Effector memory CD8-positive, alpha-beta T cell (primary cell): ENCODE measurements at places on chromosomes 12 and 14.

DNA sequence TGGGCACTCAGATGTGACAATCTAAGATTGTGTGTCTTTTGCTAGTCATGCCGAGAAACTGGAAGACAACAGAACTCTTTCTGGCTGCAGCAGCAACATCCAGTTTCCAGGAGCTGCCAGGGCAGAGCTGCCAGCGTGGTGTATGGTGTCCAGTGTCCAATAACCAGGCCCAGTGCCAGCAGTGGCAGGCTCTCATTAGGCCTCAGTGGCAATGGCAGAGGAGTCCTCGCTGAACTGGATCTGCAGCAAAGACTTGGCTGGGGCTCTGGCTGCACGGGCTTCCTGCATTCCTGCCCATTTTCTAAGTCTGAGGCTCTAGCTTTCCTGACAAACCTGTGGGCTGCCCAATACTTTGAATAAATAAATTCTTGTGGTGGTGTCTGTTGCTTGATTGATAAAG lies 26.2 kb upstream of the PPM1A start:
- DNase-seq: no peak

- DNase-seq: no peak
Observed at GRCh38 chr12:53974084-53975063, at the start of gene HOTAIR. Gene HOTAIR, minus strand, starts transcription at chr12:53974954.

GRCh38 chr14:36661506-36662257 lies at the start of gene PAX9:
Gene PAX9, plus strand, starts transcription at chr14:36661860. Its CDS starts 230 bp downstream, at chr14:36662090.
- DNase-seq: no peak

- no peak for DNase-seq
Observed at GRCh38 chr14:56271970-56272369, 153.8 kb downstream of the PELI2 start.

GRCh38 chr12:15726027-15726877 lies 62.9 kb downstream of the EPS8 start:
- no peak for DNase-seq

DNA sequence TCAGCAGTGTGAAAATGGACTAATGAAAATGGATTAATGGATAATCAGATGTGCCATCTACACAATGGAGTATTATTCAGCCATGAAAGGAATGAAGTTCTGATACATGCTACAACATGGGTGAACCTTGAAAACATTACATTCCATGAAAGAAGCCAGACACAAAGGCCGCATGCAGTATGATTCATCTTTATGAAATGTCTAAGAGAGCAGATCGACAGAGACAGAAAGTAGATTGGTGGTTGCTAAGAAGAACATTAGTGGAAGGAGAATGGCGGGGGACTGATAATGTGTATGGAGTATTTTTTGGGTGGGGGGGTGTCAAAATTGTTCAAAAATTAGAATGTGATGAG lies 47.3 kb downstream of the PRKAB1 start:
- no peak for DNase-seq

GRCh38 chr12:68800294-68800693 lies 7.7 kb upstream of the MDM2 start:
- no peak for DNase-seq

GRCh38 chr12:10563966-10564365 lies 49.4 kb downstream of the MAGOHB start:
- no peak for DNase-seq

GRCh38 chr12:24724814-24725213 lies 224.1 kb downstream of the BCAT1 start:
- DNase-seq: no peak

- DNase-seq: no peak
Observed at GRCh38 chr14:50778721-50779483, 52.1 kb downstream of the NIN start.

DNA sequence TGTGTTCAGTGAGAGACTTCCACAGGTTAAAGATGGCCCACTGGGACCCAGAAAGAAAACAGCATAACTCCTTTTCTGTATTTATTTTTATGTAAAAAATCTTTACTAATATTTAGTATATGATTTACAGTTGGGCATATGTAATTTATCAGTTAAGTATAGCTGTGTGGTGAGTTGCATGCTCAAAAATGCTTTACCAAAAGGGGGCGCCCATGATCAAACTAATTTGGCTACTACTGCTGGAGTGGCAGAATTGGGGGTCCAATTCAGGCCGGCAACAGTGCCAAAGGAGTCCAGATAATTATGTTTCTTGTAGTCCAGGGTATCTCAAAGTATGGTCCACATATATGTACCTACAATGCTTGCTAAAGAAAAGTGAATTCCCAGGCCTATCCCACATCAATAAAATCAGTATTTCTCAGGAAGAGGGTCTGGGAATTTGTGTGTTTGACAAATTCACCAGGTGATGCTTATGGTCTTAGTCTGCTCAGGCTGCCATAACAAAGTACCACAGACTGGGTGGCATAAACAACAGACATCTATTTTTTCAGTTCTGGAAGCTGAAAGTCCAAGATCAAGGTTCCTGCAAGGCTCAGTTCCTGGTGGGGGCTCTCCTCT lies 152.0 kb downstream of the KTN1 start:
- peak; percentile 62 for DNase-seq

DNA sequence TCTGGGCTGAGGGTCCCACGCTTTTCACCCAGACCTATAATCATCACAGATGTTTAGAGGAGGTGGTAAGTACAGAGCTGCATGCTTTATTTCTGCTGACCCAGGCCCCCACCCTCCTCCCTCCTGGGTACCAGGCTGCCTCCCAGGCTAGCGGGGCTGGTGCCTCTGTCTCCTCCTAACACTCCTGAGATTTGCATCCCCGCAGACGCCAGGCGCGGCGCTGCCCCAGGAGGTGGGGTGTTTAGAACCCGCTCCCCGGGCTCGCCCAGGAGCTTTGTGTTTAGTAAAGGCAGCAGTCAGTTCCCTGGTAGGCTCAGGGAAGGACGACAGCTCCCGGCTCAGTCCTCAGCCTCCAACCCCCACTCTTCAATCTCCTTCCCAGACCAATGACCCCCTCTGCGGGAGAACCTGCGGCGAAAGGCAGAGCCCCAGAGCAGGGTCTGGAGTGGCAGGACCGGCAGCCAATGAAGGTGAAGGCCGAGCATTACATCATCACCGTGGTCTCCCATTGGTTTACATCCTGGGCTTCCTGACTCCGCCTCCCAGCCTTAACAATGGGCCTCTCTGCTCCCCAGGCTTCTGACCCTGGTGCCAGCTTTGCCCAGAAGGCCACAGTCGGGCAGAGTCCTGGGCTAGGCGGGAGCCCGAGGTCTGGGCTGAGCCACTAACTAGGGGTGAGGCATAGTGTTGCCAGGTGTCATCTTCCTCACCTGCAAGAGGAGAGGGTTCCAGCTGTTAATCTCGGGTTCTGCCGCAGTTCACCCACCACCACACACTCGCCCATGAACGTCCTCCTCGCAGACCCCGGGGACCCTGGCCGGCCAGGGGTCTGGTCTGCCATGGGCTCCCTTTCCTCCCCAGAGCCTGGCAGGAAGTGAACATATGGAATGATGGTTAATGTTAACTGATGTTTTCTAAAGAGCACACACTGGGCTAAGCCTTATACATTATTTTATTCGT lies 57.5 kb downstream of the CALM1 start:
- no peak for DNase-seq

- no peak for DNase-seq
Observed at GRCh38 chr12:79532907-79533288, 157.9 kb downstream of the PAWR start.

DNA sequence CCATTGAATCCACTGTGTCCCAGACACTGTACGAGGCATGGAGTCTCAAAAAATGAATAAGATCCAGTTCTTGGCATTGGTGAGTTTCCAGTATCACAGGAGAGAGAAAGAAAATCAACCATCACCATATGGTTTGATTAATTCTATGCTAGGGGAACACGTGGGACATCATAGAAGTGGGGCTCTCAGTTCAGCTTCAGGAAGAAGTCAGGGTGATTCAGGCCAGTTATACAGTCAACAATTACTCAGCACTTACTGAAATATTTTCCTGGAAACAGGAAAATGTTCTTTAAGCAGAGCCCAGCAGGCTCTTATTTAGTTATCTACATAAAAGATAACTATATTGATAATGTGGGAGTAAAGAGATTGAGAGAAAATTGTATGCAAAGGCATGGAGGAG lies 407.2 kb downstream of the NOVA1 start:
- no peak for DNase-seq
